ENCODE measurements at places on chromosomes 1 and 21. TPM values are rescaled to one million over a fixed set of nuclear protein-coding genes. Genes with fewer than 3 reads are reported as not detected.
A peak's percentile ranks its signal among the peaks of the same experiment; 100 is the strongest.

DNA sequence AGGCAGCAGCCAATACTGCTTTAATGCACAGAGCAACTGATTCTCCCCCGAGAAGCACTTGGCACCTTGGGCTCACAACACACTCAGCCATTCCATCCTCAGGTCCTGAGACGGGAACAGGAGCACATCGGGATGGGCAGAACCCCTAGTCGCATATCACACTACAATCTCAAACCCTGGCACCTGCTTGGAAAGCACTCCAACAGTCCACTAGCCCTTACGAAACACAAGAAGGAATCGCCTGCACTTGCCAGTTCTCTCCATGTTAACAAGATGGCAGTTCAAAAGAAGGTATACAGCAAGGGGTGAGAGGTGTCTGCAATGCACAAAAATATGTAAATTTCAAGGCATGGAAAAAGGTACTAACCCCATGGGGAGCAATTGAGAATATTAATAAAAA lies 21.4 kb downstream of the JAK1 start:
- no peak overlapping the region for H3K27ac ChIP-seq
- H3K4me3 ChIP-seq, result no peak overlapping the region
- H3K27me3 ChIP-seq, result no peaks in the 10 kb centered on the region
- H3K4me1 ChIP-seq, result peaks cover 4% of the 10 kb centered on the region
- no peaks in the 10 kb centered on the region for H3K36me3 ChIP-seq

DNA sequence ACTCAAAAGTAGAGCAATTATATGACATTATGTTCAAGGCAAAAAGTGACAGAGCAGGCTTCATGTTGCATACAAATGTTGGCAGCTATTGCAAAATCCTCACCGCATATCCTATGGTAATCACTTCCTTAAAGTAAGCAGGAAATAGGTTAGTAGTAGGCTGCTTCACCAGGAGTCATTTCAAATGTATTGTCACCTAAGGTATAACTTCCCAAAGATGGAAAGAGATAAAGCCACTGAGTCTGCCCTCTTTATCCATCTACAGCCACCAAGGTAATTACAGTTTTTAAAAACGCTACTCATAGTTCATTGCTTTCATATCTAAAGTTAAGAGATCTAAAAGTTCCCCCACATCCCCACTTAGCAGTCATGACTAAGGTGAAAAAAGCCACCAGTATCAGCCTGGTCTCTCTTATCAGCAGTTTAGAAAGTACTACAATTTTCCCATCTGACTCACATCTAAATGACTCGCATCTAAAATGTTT lies 31.6 kb upstream of the UBE2U start:
- peaks cover 14% of the 10 kb centered on the region for H3K4me1 ChIP-seq
- peak; percentile 21 for DNase-seq
- no peaks in the 10 kb centered on the region for H3K27me3 ChIP-seq
- peak overlapping the region; percentile 54 for H3K27ac ChIP-seq
- no peak overlapping the region for H3K4me3 ChIP-seq
- no peaks in the 10 kb centered on the region for H3K36me3 ChIP-seq

DNA sequence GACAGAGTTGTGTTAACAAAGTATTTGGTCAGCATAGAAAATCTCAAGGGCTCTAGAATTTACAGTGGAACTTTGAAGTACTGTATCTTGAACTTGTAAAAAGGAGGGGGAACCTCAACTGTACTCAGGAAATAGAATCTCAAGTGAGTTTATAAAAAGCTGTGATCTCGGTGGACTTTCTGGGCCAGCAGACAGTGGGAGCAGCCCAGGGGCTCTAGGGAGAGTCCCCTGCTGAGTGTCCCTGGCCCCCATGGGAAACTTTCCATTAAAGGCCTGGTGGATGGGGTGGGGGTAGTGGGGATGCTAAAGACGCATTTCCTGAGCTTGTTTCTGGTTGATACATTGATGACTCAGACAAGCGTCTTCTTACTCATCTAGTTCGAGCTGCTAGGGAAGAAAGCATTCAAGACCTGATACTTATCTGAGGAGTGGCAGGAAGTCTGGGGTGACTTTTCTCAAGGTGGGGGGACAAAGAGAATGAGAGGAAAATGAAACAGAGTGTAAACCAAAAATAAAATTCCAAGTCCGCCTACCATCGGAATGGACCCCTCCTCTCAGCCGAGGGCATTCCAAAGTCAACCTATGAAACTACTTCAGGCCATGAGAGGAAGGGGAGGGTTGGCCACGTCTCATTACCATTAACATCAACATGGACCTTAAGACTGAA lies 65.5 kb downstream of the NID1 start:
- no peaks in the 10 kb centered on the region for H3K27me3 ChIP-seq
- peaks cover 58% of the 10 kb centered on the region for H3K4me1 ChIP-seq
- H3K36me3 ChIP-seq, result no peaks in the 10 kb centered on the region

DNA sequence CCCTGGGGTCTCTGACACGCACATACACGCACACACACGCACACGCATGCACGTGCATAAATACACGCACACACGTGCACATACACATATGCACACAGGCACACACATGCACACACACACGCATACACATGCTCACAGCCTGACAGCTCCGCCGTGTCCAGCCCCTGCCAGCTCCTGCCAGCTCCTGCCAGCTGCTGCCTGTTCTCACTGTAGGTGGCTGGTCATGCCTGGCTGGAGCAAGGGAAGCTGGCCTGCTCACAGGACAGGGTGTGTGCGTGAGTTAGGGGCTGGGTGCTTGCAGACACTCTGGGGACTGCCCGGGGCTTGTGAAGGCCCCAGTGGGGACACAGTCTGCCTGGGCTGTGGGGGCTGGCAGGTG lies 4.9 kb downstream of the PLCH2 start:
- no peaks in the 10 kb centered on the region for H3K27me3 ChIP-seq
- no peak overlapping the region for H3K27ac ChIP-seq
- H3K4me1 ChIP-seq, result no peaks in the 10 kb centered on the region
- no peak for DNase-seq

NUP210L gene
- total RNA-seq, result not detected

DNA sequence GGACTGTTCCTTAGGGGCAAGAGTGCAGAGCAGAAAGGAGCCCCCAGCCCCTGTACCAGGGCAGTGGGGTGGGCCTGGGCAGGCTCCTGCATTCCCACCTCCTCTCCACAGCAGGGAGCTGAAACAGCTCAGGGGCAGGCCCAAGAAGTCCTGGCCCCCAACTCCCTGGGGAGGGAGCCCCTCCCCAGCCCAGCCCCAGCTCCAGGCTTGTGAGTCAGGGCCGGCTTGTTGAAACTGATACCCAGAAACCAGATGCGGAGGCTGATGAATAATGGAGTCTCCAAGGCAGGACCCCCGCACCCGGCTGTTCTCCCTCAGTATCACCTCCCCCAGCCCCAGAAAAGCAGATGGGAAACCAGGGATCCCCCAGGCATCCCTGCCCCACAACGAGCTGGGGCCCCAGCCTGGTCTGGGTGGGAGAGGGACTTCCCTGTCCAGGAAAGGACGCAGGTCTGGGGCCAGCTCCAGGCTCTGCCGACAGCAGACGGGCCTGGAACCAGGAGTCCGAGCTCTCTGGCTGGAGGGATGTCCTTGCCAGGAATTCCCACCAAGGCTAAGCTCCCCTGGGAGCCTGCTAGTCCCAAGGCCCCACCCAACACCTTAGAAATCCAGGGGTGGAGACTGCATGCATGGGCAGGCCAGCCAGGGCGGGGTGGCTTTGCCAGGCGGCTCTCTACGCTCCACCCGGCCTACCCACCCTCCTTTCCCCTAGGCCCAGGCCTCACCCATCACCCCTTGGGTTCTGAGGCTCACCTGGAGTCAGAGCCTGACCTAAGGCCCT lies 2.7 kb downstream of the PLEKHG5 start:
- H3K36me3 ChIP-seq, result no peaks in the 10 kb centered on the region
- H3K27ac ChIP-seq, result no peak overlapping the region
- H3K4me1 ChIP-seq, result no peaks in the 10 kb centered on the region
- peaks cover 2% of the 10 kb centered on the region for H3K27me3 ChIP-seq
- no peak overlapping the region for H3K4me3 ChIP-seq

GRCh38 chr1:45512641-45513054 lies 9.0 kb downstream of the PRDX1 start:
- H3K36me3 ChIP-seq, result peaks cover 51% of the 10 kb centered on the region
- H3K27me3 ChIP-seq, result no peaks in the 10 kb centered on the region
- H3K4me3 ChIP-seq, result no peak overlapping the region
- DNase-seq, result no peak
- H3K27ac ChIP-seq, result no peak overlapping the region
- no peaks in the 10 kb centered on the region for H3K4me1 ChIP-seq

- DNase-seq, result peak; percentile 31
- H3K4me1 ChIP-seq, result peaks cover 13% of the 10 kb centered on the region
- H3K36me3 ChIP-seq, result no peaks in the 10 kb centered on the region
- no peak overlapping the region for H3K27ac ChIP-seq
Measured at GRCh38 chr1:202038688-202039346, 28.4 kb downstream of the ELF3 start.

DNA sequence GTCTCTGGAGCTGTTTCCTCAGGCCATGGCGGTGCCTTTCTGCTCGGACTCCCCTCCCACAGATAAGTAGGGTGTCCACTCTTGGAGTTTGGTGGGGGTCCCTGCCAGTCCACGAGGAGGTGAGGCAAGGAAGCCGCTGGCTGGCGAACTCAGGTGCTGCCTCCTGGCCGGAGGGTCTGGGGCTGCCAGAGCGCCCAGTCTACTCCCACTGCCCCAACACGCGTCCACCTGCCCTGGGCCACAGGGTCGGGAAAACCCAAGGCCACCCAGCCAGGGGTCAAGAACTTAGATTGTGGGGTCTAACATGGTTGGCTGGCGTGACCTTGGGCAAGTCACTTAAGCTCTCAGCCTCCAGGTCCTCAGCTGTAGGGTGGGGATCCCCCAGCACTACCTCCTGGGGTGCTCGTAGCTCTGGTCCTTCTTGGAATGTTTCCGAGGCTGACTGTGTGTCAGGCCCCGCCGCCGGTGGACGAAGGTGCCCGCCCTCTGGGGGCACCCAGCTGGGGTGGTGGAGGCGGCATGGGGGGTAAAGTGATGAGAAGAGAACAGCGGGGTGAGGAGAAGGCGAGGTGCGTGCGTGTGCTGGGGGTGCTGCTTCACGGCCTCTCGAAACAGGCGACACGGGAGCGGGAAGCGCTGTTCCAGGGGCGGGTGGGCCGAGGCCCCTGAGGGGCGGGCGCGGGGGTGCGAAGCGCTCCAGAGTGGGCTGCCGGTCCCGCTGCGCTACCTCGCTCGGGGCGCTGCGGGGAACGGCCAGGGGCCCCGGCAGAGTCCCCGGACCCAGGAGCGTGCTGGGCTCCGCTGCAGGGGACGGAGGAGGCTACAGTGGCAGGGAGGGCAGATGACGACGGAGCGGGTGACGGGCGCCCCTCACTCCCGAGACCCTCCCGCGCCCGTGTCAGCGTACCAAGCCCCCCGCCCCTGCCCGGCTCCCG lies 1.2 kb downstream of the SH2D5 start:
- peak overlapping the region; percentile 50 for H3K4me3 ChIP-seq
- peaks cover 9% of the 10 kb centered on the region for H3K27me3 ChIP-seq
- DNase-seq, result no peak
- no peak overlapping the region for H3K27ac ChIP-seq
- H3K36me3 ChIP-seq, result no peaks in the 10 kb centered on the region
- H3K4me1 ChIP-seq, result peaks cover 10% of the 10 kb centered on the region

OR4F16 gene
- not detected for total RNA-seq

Data from GM12878 (cell line).